ENCODE measurements at places on chromosomes 16 and 17. TPM values are rescaled to one million over a fixed set of nuclear protein-coding genes. Genes with fewer than 3 reads are reported as not detected.

GRCh38 chr16:57341441-57342303, 16.9 kb upstream of the CCL22 start:
- no peak for DNase-seq

- no peak for DNase-seq
Measured at GRCh38 chr17:51184124-51184523, 17.9 kb downstream of the NME2 start.

GRCh38 chr17:83075270-83075880, 4.0 kb upstream of the METRNL start:
- no peak for DNase-seq

DNA sequence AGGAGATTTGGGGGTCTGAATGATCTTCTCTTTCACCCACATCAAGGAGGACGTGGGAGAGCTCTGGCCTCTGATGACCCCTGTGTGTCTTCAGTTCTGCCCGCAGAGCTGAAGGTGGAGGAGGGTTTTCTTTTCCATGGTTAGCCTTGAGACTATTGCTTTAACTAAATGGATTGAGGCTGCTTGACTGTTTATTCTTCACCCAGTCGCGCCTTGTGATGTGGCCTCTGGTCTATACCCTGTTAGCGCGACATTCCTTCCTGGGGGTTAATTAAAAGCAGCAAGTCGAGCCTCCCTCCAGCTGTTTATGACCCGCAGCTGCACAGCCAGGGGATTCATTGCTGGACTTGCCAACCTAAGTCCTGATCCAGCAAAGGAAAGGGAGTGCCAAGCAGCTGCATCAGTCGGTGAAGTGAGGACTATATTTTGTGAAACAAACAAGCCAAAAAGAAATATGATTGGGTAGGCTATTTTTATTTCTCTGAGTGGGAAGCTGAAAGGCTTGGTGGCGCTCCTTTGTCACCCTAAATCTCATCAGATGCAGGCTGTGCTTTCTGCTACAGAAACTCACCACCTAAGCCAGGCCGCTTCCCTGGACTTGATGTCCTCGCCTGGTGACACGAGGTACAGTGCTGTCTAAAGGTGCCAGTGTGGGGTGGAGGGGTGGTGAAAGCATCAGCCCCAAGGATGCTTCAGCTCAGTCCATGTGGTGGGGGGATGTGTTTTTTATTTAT, 11.0 kb upstream of the SEC14L1 start:
- no peak for DNase-seq

DNA sequence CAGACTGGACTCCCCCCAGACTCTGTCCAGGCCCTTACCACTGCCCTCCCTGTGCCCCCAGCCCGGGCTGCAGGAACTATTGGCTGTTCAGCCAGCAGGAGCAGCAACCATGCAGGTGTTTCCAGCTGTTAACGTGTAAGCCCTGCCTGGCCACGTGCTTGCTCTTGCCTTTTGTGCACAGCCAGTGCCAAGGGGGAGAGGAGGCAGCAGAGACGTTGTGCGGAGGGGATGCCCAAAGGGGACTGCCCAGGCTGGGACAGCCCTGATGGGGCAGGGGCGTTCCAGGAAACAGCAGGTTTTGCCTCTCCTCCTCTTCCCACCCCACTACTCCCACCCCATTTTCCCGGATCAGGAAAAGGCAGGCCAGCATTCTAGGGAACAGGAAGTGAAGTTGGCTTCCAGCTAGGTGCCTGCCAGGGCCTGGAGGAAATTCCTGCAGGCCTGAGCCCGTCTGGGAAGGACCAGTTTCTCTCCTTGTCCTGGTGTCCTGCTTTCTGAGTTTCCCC, 16.7 kb upstream of the LASP1NB start:
- DNase-seq, result no peak

GRCh38 chr17:70691150-70691549, 521.8 kb downstream of the KCNJ2 start:
- DNase-seq, result no peak

GRCh38 chr17:50270435-50271362, 3.6 kb upstream of the TMEM92 start:
- DNase-seq, result no peak

GRCh38 chr17:75205793-75206163, 299 bp downstream of the NUP85 start:
- no peak for DNase-seq

GRCh38 chr17:76633628-76634328, 9.8 kb downstream of the ST6GALNAC1 start:
- DNase-seq, result no peak

GNG13 gene
- total RNA-seq, result not detected

GRCh38 chr17:69430488-69430887, 16.0 kb downstream of the MAP2K6 start:
- no peak for DNase-seq

GRCh38 chr16:67071476-67072048, 38.2 kb upstream of the PHAF1 start:
- DNase-seq, result no peak

GRCh38 chr16:12356632-12357340, 380.3 kb downstream of the SNX29 start:
- DNase-seq, result no peak

DNA sequence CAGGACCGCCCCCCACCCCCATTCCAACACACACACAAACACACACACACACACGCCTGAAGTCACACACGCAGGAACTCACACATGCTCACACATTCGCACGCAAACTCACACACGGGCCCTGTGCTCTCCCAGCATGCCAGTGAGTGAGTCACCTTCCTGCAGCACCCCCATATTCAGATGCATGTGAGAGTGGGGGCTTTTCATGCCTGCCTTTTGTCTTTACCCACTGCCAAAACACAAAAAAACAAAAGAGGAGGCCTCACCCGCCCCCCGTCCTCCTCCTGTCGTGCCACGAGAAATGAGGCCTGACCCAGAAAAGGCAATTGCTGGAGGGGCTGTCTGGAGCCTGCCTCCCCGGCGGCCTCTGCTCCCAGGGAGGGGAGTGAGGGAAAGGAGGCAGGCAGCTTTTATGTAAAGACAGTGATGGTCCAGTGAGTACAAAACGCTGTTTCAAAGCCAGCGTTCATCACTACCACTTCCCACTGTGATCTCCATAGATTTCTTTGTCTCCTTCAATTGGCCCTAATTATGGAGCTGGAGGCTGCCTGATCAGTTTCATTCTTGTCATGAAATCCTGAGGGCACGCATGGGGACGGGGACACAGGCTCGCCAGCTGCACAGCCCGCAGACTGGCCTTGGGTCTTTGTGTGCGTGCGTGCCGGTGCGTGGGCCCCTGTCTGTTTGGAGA, 29.5 kb upstream of the GSE1 start:
- DNase-seq, result no peak

DNA sequence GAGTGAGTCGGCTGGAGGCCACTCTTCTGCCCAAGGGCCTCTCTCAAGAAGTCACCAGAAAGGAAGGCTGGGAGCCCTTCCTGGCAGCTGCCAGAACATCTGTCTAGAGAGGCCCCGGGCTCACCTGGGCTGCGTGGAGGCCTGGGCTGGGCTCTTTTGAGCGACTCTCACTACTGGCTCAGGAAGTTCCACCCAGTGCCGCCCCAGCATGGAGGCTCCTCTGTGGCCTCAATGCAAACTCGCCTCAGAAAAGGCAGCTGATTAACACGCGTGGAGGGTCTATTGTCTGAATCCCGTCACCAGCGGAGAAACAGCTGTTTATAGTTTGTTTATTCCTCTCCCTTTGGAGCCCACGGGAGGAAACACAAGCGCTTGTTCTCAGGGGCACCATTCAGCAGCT, 25.3 kb downstream of the XYLT1 start:
- no peak for DNase-seq

DNA sequence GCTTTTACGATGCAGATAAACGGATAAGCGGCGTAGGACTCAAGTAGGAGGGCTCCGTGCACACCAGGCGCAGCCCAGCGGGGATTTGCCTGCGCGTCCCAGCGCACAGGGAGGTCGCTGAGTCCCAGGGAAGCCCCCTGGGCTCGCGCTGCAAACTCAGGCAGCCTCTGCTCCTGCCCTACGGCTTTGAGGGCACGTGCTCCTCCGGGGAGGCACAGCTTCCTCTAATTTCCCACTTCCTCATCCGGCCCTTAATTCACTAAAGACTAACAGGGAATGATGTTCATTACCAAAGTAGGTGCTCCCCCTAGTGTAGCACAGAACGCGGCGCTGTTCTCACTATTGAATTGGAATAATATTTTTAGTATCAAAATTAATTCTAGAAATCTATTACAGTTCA, 825.4 kb downstream of the KCNJ18 start:
- DNase-seq, result no peak

DNA sequence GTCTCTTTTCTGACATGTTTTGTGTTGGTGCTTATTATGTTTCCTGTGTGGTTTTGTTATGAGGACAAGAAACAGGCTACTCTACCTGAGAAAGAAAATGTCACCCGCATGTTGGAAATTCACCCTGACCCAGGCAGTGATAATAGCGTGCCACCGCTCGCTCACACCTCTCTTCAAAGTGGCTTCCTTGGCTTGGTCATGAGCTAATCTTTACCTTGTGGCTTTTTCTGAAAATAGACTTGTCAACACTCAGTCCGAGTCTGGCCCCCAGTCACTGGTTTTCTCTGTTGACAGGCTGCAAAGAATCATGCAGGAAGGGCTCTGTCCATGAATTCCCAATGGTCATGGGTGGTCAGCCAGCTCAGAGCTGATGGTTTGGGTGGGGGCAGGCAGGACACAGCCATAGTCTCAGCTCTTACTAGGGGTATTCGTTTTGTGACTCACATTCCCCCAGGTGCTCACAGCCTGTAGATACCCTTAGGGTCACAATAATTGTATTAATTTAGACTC, 121.3 kb upstream of the CACNG5 start:
- no peak for DNase-seq

DNA sequence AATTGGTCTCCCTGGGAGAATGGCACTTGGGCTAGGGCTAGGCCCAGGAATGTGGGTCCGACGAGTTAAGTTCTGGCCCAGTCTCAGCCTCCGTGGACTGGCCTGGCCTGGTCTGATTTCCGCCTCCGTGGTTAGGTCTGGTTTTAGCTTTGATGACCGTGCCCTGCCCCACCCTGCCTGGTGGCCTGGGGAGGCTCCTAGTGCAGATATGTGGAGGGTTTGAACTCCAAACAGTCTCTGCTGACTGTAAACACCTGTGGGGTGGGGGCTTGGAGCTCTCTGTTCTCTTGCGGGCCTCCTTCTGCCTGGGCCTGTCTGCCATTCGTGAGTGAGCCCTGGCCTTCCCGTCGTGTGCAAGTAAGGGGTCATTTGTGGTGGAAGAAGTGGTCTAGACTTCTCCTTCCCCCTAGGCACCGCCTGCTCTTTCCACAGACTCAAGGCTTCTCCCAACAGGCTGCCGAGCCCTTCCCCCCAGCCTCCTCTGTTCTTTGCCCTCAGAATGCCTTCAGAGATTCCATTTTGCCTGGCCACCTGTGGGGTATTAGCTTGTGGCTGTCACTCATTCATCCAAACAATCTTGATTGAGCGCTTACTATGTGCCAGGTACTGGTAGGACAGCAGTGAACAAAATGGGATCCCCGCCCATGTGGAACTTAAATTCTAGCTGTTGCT, 1.6 kb downstream of the ATP6V0C start:
- DNase-seq, result no peak

DNA sequence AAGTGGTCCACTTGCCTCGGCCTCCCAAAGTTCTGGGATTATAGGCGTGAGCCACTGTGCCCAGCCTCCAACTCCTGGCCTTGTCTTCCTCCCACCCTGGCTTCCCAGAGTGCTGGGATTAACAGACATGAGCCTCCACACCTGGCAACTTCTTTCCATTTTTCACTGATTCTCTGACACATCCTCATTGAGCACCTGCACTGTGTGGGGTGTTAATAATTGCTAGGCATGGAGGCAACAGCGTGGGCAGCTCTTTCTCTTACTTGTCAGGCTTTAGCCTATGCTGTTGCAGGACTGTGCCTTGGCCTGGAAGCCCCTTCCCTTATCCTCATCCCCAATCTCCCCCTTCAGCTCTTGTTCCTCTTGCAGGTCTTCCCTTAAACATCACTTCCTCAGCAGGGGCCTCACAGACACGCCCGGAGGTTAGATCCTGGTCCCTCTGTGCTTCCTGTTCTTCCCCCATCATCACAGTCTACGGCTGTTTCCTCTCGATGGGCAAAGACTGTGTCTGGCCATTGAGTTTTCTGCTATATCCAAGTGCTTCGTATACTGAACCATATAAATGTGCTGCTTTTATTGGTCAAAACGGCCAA, 7.9 kb downstream of the QPRT start:
- no peak for DNase-seq

DNA sequence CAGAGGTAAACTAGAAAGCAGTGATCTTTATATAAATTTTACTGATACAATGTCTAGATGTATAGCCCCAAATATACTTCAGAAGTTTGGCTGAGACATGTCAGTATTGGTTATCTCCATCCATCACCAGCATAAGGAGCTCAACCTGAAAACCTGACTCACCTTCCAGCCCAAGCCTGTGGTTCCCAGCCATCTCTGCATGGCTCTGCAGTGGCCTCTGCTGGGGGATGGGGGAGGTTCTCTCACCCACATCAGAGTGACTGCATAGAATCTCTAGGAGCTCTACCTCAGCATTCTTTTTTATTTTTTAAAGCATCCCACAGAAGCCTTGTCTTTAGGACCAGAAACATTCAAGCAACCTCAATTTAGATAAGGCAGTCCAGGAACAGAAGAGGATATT, 27.3 kb downstream of the USP7 start:
- DNase-seq, result no peak

- no peak for DNase-seq
Measured at GRCh38 chr16:10206215-10206614, 24.0 kb upstream of the GRIN2A start.

DNA sequence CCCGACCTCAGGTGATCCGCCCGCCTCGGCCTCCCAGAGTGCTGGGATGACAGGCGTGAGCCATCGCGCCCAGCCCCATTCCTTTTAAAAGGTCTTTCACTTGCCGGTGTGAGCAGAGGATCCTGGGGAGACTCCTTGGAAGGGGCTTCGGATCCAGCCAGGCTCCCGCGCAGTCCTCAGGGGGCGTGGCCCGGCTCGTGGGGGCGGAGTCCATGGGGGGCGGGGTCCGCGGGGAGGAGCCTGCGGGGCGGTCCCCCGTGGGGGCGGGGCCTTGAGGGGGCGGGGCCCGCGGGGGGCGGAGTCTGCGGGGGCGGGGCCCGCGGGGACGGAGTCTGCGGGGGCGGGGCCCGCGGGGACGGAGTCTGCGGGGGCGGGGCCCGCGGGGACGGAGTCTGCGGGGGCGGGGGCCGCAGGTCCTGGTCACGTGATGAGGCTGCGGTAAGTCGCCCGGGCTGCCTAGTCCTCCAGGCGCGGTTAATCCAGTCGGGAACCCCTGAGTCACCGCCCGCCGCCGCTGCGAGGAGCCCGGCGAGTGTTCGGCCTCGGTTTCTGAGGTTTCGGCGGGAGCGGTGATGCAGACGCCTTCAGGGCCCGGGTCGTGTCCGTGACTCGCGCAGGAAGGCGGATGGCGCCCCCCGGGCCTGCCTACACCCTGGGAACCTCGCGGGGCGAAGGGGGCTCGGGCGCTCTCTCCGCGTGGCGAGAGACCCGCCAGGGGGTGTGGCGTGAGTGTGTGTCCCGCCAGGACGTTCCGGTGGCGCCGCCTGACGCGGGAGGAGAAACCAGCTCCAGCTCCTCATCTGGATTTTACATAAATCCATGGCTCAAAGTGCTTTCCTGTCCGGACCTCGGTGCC, 23.6 kb upstream of the ABR start:
- DNase-seq, result no peak

DNA sequence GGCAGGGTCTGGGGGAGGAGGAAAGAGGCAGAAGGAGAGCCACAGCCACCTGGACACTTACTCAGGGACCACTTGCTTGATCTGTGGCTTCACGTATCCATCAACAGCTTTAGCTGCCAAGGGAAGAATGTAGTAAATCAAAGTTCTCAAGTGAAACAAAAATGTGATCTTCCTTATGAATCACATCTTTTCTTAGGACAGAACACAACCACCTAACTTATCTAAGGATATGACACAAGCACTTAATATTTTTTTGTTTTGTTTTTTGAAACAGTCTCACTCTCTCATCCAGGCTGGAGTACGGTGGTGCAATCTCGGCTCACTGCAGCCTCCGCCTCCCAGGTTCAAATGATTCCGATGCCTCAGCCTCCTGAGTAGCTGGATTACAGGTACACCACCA, 8.4 kb upstream of the GHDC start:
- no peak for DNase-seq
